NCI-H1105 treated with DMSO at 0.1 percent for 48 hours (cell line): ENCODE measurements at places on chromosomes 2 and 18.

DNA sequence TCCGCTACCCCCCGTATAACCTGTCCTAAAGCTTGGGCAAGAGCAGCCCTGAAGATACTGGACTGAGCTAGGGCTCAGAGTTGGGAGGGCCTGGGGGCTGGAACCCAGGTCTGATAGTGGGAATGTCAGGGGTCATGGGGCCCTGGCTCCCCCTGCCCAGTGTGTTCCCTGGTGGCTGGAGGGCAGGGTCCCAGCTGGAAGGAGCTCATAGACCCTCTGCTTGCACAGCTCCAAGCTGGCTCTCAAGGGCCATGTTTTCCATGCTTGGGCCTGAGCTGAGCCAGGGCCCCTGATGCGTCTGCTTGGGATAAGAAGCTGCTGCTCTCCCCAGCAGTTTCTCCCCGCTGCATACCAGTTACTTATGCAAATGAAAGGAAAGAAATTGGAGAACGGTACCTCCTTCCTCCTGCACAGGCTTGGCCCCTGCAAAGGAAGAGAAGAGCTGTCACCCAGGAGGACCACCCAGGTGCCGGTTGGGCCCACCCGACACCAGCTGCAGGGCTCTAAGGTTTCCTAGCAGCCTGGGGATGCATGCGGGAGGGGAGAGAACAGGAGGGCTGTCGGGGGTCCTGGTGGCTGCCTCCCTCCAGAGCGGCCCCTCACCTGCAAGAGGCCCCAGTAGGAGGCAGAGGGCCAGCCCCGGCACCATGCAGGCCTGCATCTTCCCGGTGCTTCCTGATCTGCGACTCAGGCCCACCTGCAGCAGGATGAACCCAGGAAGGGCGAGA lies 628 bp downstream of the OTOS start:
- no peak for DNase-seq

GRCh38 chr18:76255070-76255683 lies 239.9 kb downstream of the ZNF516 start:
- no peak for DNase-seq

DNA sequence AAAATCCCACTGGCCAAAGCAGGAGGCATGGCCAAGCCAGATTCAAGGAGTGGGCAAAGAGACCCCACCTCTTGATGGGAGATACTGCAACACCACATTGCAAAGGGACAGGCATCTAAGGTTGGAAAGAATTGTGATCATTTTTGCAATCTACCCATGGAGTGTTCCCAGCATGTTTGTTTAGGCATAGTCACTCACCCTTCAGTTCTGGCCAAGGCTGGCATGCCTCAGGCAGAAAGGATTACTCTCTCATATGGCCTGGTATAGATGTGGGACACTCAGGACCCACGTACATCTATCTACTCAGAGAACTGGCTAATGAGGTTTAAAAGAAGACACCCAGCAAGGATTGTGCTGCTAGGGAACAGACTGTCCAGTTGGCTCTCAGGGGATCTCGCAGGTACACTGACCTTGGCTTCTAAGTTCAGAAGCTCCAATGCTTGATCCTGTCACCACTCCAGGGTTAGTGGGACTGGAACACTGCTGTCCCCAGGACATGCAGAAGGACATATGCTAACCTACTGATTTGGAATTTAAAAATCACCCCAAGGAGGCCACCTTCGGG lies 183.7 kb downstream of the KLHL29 start:
- no peak for DNase-seq

GRCh38 chr2:10452312-10452711 lies 4.2 kb upstream of the ODC1 start:
- DNase-seq = peak; percentile 21

GRCh38 chr18:74528478-74528877 lies 5.8 kb upstream of the CNDP1 start:
- DNase-seq = no peak

- no peak for DNase-seq
Measured at GRCh38 chr2:46381263-46381849, 84.1 kb downstream of the EPAS1 start.

- no peak for DNase-seq
Measured at GRCh38 chr2:238861013-238861730, 13.3 kb downstream of the TWIST2 start.

GRCh38 chr18:69786427-69786826 lies 161.2 kb downstream of the CD226 start:
- no peak for DNase-seq

GRCh38 chr2:238427435-238428162 lies 872 bp downstream of the ASB1 start:
- DNase-seq = no peak

GRCh38 chr2:17765398-17765797 lies 11.5 kb downstream of the GEN1 start:
- no peak for DNase-seq

GRCh38 chr18:3712491-3712890 lies 262.5 kb downstream of the TGIF1 start:
- DNase-seq = no peak

DNA sequence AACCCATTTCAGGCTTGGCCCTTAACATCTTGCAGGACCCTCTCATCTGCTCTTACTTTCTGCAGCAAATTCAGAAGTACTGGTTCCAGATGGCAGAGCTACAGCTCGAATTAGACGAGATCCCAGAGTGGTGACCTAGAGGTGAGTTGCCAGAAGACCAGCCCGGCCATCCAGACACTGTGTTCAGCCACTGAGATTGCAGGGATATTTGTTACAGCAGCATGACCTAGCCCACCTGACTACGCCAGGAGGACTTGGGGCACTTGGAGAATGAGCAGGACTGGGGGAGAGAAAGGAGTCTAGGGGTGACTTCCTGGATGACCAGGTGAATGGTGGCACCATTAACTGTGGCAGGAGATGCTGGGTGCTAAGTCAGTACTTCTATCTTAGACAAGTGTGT lies 67.2 kb upstream of the ID2 start:
- no peak for DNase-seq

- no peak for DNase-seq
Measured at GRCh38 chr2:43430489-43430888, 165.3 kb downstream of the THADA start.

DNA sequence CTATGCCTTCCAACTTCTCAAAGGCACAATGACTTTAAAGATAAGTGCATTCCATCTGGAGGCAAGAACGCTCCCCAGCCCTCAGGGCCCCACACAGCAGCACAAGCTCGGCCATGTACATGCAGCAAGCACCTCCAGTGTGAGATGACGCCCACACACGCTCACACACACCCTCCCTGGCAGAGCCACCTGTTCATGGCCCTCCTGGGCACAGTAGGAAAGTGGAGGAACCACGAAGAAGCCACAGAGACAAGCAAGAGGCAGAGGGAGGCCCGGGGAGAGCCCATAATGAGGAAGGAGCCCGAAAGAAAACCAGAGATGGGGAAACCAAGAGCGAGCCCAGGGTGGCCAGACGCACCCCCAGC lies 21.7 kb downstream of the BIN1 start:
- DNase-seq = no peak

GRCh38 chr2:64735504-64735903 lies 81.8 kb upstream of the SERTAD2 start:
- DNase-seq = peak; percentile 27

DNA sequence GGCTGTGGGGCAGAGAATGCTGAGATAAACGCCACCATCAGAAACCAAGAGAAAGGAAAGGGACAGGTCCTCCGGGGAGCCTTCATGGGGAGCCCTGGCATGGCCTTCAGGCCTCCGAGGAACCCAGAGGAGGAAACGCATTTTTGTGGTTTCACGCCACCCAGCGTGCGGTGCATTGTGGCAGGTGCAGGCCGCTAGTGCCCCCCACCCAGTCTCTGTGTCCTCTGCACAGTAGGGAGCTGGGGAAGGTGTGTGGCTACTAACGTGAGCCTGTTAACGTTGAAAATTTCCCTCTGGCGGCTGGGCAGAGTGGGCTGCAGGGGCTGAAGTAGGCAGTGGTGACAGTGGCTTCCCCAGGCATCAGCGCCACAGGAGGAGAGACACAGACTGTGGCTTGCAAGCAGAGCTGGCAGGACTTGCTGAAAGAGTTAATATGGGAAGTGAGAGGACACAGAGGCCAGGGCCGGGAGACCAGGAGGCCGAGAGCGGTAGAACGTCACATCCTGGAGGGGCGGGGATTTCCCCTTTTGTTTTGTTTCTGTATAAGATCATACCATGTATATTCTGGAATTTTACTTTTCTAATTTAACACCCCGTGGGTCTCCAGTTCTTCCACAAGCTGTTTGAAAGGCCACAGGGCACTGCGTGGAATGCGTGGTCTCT lies 166.9 kb downstream of the GBX2 start:
- DNase-seq = no peak

DNA sequence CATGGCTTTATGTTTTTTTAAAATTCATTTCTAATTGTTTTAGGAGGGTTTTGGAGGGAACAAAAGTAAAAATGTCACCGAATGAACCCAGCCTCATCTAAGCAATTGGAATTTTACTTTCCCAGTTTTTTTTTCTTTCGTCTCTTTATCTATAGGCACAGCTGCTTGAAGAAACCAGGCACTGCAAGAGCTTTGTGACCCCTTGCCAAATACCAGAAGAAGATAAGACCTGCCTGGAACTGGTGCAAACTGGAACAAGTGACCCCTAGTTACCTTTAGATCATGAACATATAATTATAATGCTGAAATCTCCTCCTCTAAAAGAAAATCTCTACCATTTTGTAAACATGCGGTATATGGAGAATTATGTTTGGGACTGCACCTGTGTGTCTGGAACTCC lies 100.9 kb downstream of the TSN start:
- no peak for DNase-seq

- no peak for DNase-seq
Measured at GRCh38 chr2:135555311-135555710, 24.0 kb downstream of the R3HDM1 start.

DNA sequence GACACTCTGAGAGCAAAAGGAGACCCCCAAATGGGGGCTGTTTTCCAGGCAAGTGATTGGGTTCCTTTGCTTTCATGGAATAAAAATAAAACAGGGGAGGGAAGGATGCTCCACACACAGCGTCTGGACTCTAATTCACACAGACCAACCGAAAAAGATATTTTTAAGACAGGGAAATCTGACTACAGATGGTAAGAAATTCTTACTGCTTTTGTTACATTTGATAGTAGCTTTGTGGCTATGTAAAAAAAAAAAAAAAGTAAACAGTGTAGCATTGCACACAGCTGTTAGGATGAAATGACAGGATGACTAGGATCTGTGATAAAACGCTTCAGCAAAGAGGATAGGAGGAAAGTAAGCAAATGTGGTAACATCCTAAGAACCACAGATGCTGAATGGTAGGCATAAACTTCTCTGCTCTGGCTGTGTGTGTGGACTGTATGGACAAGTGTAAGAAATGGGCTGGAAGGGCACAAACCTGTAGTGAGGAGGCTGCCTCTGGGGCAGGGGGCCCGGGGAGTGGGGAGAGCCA lies 207.6 kb downstream of the ANAPC1 start:
- DNase-seq = no peak

- no peak for DNase-seq
Measured at GRCh38 chr2:170533156-170533555, 182.0 kb upstream of the SP5 start.

DNA sequence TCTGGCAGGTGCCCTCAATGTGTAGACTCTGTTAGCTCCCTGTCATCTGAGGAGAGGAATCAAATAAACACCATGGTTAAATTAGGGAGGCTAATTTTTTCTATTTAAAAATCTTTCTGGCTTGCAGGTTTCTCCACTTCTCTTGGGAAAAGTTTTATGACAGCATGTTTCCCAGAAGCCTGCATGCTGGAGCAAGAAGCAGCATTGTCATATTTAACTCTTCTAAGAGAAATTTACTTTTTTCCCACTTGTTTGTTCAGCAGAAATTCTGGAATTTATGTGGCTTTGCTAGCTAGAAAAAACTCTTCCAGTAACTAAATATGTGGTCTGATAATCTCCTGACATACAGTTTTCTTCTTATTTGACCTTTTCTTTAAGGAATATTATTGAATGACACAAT lies 230.5 kb downstream of the PARD3B start:
- no peak for DNase-seq

DNA sequence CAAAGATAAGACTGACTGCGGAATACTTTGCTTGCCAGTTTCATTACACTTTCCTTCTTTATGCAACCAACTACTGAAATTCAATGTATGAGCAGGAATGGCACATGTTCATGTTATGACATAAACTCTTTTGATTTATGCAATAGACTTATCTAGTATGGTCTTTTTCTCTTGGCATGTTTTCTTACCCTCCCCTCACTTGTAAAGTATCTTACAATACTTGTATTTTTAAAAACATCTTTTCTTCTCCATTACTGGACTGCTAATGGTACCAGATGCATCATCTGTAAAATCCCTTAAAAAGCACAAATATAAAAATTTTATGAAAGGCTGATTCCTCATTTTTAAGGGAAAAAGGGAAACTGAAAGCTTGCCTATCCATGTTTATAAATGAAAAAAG lies 373.8 kb downstream of the ZEB2 start:
- DNase-seq = no peak

GRCh38 chr18:31513189-31513935 lies 15.4 kb downstream of the DSG2 start:
- DNase-seq = no peak

DNA sequence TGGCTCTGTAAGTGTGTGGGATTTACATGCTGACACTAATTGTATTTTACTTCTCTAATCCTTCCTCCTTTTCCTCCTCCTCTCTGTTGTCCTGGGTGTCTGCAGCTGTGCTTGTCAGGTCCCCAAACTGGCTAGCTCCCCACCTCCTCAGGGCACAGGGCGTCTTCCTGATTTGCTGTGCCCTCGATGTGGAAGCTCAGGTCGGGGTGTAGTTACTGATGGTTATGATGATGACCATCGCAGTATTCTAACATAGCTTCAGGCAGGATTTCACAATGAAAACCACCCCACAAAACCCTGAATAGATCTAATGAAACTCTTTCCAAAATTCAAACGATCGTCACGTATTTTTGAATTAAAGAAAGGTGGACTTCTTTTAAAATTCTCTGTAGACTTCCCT lies 428.4 kb downstream of the TGIF1 start:
- no peak for DNase-seq
